HFFc6 (cell line): ENCODE measurements at places on chromosomes 12 and 14.
A peak's percentile ranks its signal among the peaks of the same experiment; 100 is the strongest.

- no peak for DNase-seq
These were observed 8.6 kb upstream of the CCDC196 start for GRCh38 chr14:66477567-66477966.

DNA sequence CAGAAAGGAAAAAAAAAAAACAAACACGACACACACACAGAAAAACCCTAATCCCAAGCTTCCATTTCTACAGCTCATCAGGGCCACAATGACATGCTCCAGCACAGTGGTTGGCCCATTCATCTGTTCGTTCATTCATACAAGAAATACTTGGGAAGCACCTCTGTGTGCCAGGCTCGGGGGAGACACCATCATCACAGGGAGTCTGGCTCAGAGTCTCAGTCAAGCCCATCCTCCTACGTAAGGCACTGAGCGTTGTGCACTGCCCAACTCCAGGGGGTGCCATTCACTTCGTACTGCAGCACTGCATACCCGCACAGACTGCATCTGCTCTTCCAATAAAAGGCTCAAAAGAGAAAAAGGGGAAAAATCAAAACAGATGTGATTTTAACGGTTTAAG, 15.3 kb downstream of the VPS37B start:
- DNase-seq, result peak; percentile 27

- DNase-seq, result no peak
These were observed 388.1 kb upstream of the PRICKLE1 start for GRCh38 chr12:42977451-42978230.

DNA sequence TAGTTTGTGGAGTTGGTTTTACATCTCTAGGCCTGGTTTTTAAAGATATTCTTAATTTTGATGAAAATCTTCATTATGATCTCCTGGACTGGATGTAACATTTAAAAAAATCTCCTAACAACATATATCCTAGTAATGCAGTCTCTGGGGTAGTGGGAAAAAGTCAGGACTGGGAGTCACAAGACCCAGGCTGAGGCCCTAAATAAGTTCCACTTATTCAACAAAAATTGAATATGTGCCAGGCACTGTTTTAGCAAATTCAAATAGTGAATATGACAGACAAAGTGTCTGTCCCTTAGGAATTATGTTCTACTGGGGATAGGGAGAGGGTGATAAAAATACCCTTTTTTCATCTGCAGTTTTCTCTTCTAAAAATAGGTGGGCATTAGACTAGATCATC, 248.4 kb downstream of the PAWR start:
- DNase-seq, result no peak
